Activated CD4-positive, alpha-beta memory T cell treated with anti-CD3 and anti-CD28 coated beads, Interleukin-2, amount 10 ng/mL, durations not matched to agents 7 days and 5 days (primary cell): ENCODE measurements at places on chromosomes 5 and 9.

GRCh38 chr5:83672646-83673045 is 48.0 kb downstream of the HAPLN1 start:
- no peak for DNase-seq

- DNase-seq: no peak
Observed at GRCh38 chr9:131704988-131705387, 34.9 kb downstream of the RAPGEF1 start.

- DNase-seq: no peak
Observed at GRCh38 chr5:2006971-2007291, 124.2 kb upstream of the IRX4 start.

- no peak for DNase-seq
Observed at GRCh38 chr9:98344581-98344980, 89.1 kb upstream of the TBC1D2 start.

- DNase-seq: no peak
Observed at GRCh38 chr9:137984005-137984404, 106.4 kb downstream of the CACNA1B start.

DNA sequence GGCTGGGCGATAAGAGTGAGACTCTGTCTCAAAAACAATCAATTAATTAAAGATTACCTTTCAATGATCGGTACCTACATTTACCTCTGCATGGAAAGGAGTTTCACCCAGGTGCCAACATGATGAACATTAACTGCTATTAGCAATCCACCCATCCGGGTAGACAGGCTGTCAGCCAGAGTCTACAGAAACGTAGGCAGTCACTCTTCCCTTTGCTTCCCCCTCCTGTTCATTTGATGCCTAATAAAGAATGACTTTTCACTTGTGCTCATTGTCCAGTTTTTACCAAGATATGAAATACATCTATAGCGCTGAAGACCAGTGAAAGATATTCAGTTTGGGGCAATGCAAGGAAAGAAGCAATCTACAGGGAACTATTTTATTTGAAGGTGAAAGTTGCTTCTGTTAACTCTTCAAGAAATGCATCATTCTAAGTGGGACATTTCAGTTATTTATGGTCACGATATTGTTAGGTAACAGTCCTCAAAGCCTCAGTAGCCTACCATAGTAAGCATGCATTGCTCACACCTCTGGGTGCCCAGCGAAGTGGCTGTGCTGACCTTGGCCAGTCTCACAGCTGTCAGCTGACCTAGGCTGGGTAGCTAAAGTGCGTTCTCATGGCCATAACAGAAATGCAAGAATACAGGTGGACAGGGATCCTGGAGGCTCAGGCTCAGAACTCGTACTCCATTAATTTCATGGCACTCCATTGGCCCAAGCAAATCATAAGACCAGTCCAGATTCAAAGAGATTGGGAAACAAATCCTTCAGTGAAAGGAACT is 87.2 kb upstream of the DMRT1 start:
- no peak for DNase-seq

DNA sequence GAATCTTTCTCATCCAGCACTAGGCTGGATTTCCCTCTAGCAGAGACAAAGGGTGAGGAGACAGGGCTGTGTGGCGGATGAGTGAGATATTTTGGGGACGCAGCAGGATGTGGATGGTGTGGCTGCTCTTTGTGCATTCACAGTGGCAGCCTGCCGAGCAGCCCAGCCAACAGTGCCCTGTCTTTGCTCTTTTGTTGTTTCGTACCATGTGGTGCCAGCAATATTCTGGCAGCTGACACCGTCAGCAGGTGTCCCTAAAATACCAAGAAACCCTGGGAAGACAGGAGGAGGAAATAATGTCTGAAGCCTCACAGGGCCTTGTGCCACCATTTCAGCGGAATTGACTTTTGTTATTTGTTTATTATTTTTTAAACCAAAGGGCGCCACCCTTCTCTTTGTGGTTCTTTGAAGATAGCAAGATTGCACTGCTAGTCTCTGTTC is 141.4 kb downstream of the CCDC192 start:
- no peak for DNase-seq

- DNase-seq: no peak
Observed at GRCh38 chr5:24264547-24264946, 380.2 kb downstream of the CDH10 start.

- no peak for DNase-seq
Observed at GRCh38 chr9:120944948-120945347, 18.4 kb upstream of the TRAF1 start.

GRCh38 chr5:171162596-171162995 is 146.5 kb upstream of the TLX3 start:
- DNase-seq: no peak

GRCh38 chr9:78714576-78714975 is 417.7 kb downstream of the PSAT1 start:
- no peak for DNase-seq

- no peak for DNase-seq
Observed at GRCh38 chr5:89827359-89827758, 582.2 kb downstream of the CETN3 start.

- no peak for DNase-seq
Observed at GRCh38 chr9:33104401-33104800, 27.9 kb upstream of the SMU1 start.

DNA sequence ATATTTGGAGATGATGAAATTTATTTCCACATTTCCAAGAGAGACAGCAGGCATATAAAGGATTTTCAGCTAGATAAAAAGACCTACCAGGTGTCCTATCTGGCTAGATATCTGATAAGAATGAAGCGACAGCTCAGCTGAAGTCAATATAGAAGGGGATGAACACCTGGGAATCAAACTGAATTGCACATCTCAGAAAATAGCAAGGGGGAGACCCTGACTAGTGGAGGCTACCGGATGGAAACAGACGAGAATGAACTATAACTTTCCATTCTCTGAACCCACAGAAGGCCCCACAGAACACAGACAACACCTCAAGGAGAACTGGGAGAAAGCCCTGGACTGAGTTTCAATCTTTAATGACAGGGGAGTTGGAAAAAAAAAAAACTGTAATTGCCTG is 51.1 kb downstream of the CPLANE1 start:
- DNase-seq: no peak

DNA sequence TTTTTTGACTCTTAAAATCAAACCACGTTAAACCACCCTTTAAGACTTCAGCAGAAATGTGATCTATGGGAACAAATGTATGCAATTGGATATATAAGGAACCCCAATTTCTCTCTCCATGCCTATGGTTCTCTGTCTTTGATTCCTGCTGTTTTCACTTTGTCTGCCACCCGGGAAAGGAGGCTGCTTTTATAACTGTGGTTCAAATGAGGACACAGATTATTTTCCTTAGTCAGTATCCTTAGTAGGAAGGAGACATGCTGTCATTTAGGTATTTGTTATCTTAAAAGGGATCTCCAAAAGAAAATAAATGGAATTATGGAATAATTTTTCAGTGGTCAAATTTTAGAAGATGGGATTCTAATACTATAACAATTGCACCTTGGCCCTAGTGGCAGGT is 176.1 kb upstream of the NREP start:
- DNase-seq: no peak

- DNase-seq: peak; percentile 12
Observed at GRCh38 chr9:114034196-114034595, 43.9 kb downstream of the AMBP start.

DNA sequence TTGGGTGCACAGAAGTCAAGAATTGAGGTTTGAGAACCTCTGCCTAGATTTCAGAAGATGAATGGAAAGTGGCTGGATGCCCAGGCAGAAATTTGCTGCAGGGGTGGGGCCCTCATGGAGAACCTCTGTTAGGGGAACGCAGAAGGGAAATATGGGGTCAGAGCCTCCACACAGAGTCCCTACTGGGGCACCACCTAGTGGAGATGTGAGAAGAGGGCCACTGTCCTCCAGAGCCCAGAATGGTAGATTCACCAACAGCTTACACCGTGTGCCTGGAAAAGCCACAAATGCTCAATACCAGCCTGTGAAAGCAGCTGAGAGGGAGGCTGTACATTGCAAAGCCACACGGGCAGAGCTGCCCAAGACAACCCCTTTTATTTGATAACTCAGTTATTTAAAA is 383.5 kb downstream of the TLE4 start:
- DNase-seq: no peak

GRCh38 chr5:133962131-133962530 is 6.3 kb downstream of the C5orf15 start:
- DNase-seq: no peak

DNA sequence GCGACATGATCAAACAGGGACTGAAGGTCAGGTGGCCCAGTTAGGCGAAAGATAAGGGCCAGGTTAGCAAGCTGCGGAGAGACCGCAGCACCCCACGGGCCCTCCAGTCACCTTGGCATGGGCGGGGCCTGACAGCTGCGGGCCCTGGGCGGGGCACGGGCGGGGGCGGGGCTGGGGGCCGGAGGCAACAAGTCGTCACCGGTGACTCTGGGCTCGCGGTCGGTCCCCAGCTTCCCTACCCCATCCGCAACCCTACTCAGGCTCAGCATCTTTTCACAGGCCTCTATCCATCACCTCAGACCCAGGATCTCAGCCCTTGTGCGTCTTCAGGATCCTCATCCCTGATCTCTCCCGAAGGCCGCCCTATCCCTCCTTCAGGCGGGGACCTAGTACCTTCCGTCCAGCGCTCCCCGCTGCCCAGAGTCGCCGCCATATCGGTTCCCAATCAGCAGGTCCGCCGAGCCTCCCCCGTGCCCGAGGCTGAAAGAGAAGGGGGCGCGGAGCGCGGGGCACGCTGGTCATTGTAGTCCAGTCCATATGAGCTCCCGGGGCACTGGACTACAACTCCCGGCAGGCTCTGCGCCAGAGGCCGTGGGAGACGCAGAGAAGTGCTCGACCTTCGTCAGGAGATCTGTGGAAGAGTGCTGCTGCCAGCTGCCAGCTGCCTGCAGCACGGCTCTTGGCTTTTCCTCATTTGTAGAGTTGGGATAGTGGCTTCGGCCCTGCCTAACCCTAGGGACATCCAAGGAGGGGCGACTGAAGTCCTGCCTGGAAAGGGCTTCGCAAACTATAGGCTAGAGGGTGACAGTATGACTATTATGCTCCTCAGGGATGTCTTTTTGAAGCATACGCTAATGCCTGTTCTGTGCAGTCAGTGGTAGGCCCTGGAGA is at the start of gene DNAJC18:
TSS of gene DNAJC18 (minus strand) at position 513 of the 891 bp plus-strand sequence. CDS start at position 433, 80 bp downstream.
- peak; percentile 92 for DNase-seq

DNA sequence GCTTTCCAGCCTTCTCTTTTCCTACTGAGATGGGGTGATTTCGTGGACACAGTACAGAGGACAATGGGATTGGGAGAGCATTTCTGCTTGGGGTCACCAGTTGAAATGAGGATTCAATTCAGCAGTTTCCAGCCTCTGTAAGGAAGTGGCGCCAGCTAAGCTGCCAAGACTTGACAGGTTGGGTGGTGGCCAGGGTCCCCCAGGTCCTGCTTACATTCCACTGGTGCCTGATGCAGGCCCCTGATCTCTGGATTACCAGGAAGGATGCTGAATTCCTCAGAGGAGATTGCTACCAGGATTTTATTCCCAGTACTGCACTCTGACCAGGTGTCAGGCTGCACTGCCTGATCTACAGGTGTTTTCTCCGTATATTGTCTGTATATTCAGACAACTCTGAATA is 119.7 kb downstream of the PSD2 start:
- DNase-seq: no peak

DNA sequence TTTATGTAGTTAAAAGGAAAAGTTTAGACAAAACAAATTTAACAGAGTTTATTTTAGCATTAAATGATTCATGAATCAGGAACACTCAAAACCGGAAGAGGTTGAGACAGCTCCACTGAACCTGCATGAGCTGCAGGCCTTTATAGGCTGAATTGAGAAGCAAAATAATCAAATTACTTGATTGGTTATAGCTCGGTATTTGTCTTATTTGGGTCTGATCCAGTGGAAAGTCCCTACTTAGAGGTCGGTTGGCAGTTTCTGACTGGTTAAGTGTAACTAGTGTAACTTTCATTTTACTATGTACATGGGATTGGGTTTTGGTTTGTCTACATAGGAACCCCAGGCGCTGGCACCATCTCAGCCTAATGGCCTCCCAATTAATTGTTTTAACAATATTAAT is 74.1 kb upstream of the PIK3R1 start:
- no peak for DNase-seq

DNA sequence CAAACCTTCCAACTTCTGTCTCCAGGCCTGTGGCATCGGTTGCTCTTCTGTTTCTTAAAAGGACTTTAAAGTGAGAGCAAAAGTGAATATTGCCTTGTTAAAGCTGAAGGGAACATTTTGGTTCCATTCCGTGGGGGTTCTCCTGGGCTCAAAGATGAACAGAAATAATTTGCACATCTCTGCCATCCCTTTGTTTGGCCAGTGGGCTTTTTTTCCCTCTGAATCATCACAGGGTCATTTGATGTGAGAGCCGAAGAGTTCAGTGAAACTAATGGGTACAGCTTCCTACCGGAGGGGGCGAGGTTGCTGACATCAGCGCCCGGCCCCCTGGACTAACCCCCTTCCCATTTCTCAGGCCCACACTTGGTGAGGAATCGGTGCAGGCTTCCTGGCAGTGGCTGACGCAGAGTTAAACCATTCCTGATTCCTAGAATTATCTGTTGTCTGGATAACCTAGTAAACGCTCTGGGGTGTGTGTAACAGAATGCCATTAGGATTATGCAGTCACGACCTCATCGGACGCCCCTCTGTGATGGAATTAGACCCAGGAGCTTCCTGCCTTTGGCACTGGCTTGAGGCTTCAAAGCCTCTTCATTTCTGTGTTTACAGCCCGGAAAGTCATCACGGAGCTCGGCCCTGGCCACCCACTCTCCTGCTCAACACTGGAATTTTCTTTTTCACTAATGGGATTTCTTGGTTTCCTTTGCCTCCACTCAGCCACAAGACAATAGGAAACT is 61.6 kb upstream of the RPL26L1 start:
- DNase-seq: no peak

DNA sequence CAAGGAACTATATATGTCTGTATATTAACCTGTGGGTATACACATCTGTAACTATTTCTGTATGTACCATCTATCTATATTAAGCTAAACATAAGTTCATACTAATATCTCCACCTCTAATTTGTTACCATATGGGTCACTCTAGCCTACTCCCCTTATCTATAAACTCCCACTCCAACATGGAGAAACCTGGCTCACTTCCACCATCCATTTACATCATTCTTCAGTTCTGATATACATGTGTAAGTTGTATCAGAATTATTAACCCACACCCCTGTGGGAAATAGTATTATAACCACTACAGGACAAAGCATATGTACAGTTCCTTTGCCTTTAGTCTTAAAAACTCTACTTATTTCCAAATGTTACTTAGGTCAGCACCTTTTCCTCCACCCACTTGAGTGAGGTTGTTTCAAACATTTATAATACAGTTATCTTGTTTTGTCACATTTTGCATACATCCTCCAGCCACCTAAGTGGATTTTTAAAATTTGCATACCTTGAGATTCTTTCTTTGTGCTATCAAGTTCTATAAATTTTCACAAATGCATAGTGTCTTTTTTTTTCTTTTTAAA is 10.6 kb downstream of the NDFIP1 start:
- DNase-seq: no peak

- peak; percentile 35 for DNase-seq
Observed at GRCh38 chr5:1799110-1799601, 481 bp downstream of the MRPL36 start.
